ENCODE measurements at places on chromosomes 11 and 22.
A peak's percentile ranks its signal among the peaks of the same experiment; 100 is the strongest.

DNA sequence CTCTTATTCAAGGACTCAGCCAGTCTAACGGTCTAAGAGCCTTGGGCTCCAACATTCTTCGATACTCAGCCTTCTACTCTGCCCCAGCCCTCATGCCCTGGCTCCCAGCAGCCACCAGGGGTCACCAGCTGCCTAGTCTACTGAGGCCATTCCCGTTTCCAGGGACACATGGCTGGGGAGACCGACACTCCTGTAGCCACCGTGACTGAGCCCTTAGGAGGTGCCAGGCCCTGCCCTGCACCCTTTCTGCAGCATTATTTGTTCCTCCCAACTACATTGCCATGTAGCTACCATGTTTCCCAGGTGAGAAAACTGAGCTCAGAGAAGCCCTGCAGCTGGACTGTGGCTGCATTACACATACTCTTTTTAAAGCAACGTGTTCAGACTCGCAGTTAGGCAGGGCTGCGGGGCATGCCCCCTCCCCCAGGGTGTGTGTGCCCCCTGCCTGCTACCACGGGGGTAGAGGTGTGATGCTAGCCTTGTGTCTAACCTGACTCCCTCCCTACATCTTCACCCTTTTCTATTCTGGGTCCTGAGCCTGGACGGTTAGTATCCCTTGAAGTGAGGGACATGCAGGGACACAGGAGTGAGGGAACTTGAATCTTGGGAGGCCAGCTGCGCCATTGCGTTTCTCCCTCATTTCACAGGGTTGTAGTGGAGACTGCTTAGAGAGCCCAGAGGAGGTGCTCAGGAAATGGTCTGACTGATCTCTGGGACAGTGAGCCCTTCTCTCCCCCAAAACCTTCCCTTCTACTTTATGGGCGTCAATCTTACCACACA lies 17.5 kb downstream of the ATG16L2 start:
- DNase-seq = peak; percentile 90

DNA sequence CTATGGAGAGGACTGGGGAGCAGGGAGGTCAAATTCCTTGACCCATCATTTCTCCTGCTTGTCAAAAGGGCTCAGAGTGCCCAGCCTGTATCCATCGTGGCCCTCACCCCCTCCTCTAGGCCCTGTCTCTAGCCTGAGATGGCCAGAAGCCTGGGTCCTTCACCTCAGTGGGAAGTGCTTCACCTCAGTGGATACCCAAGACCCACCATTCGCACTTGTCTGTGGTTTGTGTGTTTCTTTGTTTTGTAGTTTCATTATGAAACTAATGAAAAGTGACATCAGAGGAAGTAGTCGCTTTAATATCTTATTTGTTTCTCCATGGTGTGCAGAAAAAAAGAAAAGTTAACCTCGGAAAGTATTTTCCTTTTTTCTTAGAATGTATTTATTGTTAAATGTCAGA lies 194.0 kb upstream of the CADM1 start:
- DNase-seq = no peak

DNA sequence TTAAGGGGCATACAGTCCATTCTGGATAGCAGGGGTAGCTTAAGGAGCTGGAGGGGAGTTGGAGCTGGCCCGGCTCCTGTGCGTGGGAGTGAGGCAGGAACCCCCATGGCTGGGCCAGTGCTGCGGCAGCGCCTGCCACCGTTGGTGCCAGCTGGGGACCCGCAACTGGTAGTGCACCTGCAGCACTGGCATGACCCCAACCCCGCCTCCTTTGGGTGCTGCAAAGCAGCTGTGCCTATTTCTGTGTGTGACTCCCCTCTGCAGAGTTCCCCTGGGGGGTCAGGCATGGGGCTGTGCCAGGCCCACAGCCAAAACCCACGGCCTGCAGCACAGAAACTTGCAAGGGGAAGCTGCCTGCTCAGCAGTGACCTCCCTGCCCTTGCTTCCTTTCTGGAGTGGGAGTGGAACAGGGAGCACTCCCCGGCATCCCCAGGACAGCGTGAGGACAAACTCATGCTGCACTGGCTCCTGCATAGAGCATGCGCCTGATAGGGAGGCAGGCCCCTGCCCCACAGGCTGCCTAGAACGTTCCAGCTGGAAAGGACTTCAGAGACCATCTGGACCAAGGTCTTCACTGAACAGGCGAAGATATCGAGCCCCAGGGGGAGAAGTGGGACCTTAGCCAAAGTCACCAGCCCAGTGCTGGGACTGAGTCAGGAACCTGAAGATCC lies 26.2 kb upstream of the RAB1B start:
- DNase-seq = no peak

DNA sequence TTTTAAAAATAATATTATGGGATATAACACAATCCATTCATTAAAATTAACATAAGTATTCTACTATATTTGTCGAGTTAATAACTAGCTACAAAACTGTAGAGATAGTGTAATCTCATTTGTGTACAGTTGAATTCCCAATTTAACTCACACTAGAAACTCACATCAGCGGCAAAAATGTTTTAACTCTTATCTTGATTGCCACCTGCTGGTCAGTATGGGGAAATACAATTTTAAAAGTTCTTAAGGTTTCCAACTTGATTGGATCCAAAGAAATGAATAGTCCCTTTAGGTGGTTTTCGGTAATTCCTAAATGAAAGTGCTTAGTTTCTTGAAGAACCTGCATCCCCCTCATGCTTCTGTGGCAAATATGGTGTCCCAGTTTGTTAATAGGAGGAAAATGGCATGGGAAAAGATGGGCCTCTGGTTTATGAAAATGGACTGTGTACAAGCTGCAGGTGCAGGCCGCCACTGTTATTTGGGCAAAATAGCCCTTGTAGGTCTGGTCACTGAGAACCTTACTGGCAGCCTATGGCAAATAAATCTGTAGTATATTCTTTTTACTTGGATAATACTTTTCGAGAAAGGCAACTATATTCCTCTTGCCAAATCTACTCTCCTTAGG lies 33.7 kb upstream of the SLC17A6 start:
- peak; percentile 55 for DNase-seq

GRCh38 chr11:72711141-72711540 lies 36.9 kb upstream of the PDE2A start:
- no peak for DNase-seq

- peak; percentile 72 for DNase-seq
These were observed 712 bp downstream of the CERK start for GRCh38 chr22:46737105-46737975.

GRCh38 chr11:6321356-6321755 lies 1.1 kb upstream of the CAVIN3 start:
- peak; percentile 14 for DNase-seq

DNA sequence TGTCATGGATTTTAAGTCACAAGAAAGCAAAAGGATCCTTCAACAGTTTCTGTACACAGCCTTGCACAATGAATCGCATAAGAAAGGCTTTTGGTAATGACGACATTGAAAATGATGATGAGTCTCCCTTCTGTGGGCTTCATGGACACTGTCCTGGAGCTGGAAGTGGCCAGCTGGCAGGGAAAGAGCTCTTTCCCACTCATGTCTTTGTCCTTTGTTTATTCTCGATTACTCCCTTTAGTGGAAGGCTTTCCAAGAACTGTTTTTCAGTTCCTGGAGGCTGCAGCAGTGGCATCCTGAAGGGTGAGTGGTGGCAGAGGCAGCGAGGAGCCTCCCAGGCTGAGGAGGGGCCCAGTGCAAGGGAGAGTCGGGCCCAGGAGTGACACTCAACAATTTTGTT lies 505.2 kb downstream of the NTM start:
- no peak for DNase-seq

GRCh38 chr11:47348859-47349258 lies 3.6 kb downstream of the MYBPC3 start:
- peak; percentile 74 for DNase-seq

DNA sequence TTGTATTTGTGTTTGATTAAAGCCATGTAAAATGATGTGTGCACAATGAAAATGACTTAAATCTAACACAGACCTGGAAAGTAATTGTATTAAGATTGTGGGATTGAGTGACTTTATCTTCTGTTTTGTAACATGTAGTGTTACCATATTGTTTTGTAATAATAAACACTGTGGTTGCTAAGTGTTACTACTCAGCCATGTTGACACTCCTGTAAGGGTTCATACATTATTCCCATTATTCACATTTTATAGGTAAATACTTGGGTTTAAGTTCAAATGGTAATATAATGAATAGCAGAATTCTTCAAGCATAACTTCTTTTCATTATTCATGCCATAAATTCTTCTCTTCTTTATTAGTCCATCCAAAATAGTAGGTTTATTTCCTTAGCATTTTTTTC lies 69.0 kb downstream of the ZC3H12C start:
- no peak for DNase-seq

- DNase-seq = peak; percentile 83
These were observed 18.1 kb upstream of the LINC01488 start for GRCh38 chr11:69463181-69463994.

DNA sequence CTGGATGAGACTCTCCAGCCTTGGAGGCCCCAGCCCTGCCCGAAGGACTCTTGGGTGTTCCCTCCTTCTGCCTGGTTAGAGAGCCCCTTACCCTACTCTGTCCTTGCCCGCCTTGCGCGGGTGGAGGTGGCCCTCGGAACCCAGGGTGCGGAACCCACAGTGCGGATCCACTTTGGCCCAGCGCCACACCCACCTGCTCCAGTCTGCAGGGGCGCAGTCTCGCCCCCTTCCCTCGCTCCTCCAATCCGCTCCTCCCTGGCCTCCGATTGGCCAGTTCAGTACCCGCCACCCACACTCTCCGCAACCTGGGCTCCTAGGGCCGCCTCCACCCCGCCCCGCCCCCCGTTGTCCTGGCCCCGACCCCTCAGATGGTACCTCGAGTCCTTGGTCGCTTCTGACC lies 2.4 kb downstream of the CAPN1 start:
- DNase-seq = peak; percentile 76

DNA sequence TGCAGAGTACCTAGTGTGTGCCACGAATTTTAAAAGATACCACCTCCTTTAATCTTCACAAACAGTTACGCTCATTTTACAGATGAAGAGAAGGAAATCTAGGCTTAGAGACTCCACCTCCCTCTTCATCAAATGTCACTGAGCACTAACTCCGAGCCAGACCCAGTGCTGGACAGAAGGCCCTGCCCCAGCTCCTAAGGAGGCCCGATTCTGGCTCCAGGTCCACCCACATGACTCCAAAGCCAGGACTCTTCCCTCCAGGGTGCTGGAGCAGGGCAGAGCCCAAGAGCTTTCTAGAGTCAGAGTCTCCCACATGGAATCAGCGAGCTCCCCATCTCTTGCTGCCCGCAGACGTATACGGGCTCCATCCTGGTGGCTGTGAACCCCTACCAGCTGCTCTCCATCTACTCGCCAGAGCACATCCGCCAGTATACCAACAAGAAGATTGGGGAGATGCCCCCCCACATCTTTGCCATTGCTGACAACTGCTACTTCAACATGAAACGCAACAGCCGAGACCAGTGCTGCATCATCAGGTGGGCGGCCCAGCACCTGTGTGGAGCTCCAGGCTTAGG lies 27.6 kb downstream of the MYO7A start:
- no peak for DNase-seq

DNA sequence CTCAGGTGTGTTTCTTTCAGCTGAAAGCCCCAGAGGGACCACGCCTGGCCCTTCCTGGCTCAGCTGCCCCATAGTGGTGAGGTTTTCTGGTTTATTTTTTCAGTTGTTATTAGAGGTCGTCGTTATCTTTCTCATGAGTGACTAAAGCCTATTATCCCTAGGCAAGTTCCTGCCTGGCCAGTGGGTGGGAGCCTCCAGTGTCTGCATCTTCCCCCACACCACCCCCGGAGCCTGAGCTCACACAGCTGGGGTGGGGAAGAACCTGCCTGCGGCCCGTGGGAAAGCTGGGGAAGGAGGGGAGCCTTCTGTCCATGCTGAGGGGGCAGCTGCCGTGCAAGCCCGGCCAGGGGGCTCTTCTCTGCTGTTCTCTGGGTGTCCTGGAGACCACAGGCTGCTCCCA lies 24.3 kb upstream of the PPFIA1 start:
- no peak for DNase-seq

GRCh38 chr22:36185828-36186624 lies 15.6 kb downstream of the APOL4 start:
- no peak for DNase-seq

- DNase-seq = no peak
These were observed 78.8 kb downstream of the ST3GAL4 start for GRCh38 chr11:126433989-126434949.

- peak; percentile 62 for DNase-seq
These were observed 1.0 kb downstream of the ADAMTS15 start for GRCh38 chr11:130449310-130449990.

GRCh38 chr11:47361419-47361818 lies 8.9 kb upstream of the MYBPC3 start:
- no peak for DNase-seq

DNA sequence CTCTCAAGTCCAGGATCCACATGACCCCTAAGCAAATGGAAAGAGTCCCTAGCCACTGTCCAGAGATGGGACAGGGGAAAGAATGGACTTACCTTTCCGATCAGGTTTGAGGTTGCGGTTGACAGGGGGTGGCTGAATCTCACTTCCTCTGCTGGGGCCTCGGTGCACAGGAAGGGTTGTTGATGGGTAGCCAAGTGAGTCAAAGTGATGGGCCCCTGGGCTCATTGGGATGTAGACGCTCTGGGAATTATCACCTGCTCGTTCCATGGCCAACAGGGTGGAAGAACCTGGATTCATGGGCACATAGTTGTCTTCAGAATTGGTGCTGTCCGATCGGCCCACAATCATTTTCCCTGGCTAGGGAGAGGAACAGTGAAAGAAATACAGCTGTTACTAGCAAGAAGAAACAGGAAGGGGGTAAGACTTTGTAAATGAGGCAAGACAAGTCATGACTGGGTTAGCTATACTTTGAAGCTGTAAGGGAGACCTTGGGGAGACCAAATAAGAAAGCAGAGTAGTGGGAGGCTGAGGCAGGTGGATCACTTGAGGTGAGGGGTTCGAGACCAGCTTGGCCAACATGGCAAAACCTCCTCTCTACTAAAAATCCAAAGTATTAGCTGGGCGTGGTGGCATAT lies 34.7 kb downstream of the USP35 start:
- no peak for DNase-seq

- peak; percentile 72 for DNase-seq
These were observed 346 bp downstream of the FJX1 start for GRCh38 chr11:35618497-35619115.

DNA sequence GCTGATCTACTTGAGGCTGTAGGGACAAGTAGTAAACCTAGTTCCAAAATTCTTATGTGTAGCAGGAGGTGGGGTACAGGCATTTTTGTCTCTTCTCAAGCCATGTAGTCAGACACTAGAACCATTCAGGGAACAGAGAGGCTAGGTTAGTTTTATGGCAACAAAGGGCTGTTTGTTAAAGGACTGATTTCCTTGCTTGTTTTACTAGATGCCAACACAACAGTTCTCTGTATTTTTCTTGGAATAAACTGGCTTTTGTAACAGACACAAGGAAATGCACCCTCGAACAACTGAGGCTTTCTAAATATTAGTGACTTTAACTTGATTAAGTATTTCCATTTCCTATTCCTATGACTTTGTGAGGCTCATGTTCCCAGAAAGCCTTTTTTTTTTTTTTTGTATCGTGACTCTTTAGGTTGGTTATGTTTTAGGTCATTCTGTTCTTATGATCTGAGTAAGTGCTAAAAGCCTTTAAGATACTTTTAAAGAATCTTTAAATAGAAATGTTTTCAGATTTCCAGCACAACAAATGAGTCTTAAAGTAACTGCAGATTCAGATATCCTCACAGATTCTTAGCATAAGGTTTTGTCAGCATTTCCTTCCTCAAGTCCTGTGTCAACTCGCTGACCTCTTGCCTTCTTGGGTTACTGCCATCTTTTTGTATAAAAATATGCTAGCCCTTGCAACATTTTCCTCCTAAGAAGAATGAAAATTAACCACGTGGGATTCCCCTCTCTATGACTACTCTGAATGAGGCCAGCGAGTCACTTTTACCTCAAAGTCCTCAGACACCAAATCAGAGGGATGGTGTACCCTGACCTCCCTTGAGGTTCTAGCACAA lies 92.5 kb downstream of the CCDC83 start:
- DNase-seq = no peak

- no peak for DNase-seq
These were observed 19.2 kb downstream of the KCTD17 start for GRCh38 chr22:37070744-37071143.

Measured in neural progenitor cell (in vitro differentiated cells).